ENCODE measurements at places on chromosomes 4 and X.

DNA sequence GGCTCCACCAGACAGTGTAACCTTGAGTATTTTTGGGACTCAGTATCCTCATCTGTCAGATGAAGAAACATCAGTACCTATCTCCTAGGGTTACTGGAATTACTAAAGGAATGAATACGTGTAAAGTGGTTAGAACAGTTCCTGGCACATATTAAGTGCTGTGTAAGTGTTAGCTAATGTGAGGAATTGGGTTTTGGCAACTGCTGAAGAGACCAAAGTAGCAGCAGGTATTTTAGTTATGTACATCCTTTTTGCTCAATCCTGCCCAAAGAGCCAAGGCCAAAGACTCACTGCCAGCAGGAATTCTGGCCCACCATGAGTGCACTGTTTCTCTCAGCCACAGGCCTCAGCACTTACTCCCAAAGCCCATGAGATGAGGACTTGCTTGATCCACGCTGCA, 16.7 kb upstream of the MCF2 start:
- no peak for DNase-seq

- DNase-seq = no peak
Measured at GRCh38 chrX:12891915-12892506, 14.4 kb upstream of the TLR8 start.

DNA sequence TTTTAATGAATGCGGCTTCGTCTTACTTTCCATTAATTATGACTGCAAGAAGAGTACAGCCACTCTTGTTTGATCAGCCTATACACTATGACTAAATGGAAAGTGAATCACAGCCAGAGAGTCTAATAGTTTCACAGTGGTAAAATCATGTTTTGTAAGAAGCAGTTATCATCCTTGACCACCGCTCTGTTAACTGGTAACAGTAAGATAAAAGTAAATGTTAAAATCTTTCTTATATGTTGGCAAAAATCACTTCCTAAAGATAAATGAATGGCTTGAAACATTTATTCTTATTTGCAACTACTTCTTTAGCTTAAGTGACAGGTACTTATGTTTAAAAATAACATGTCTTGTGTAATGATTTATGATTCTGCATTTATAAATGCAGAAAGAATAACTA, 13.2 kb downstream of the GALNT7 start:
- DNase-seq = no peak

DNA sequence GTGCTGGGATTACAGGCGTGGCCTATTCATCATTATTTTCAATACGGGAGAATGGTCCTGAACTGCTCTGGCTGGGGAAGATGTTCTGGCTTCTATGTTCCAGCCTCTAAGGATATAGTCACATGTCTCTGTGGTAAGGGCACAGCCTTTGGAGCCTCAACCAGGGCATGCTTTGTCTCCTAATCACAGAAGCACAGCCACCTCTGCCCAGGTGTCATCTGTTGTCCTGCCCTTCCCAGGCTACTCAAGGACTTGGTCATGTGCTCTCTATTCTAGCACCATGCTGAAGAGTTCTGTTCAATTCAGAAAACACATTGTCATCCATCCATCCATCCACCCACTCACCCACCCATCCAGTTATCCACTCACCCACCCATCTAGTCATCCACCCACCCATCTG, 29.5 kb downstream of the ASMTL start:
- no peak for DNase-seq

DNA sequence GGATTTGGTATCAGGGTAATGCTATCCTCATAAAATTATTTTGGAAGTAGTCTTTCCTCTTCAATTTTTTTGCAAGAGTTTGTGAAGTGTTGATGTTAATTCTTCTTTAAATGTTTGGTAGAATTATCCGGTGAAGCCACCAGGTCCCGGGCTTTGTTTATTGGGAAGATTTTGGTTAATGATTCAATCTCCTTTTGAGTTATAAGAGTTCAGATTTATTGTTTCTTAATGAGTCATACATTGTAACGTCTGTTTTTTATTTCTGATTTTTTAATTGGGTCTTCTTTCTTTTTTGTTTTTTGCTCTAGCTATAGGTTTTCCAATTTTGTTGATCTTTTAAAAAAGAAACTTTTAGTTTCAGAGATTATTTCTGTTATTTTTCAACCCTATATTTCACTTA, 412.3 kb downstream of the PDGFC start:
- no peak for DNase-seq

GRCh38 chrX:53184836-53185235, 40.2 kb downstream of the KDM5C start:
- DNase-seq = no peak

- no peak for DNase-seq
Measured at GRCh38 chr4:14915018-14915417, 87.3 kb upstream of the CPEB2 start.
